Hematopoietic multipotent progenitor cell treated with erythropoietin and hydrocortisone succinate and interleukin-3 and kit ligand, for 8 days (in vitro differentiated cells): ENCODE measurements at places on chromosomes 5 and 9.
A peak's percentile ranks its signal among the peaks of the same experiment; 100 is the strongest.

- DNase-seq = no peak
Observed at GRCh38 chr5:135582099-135582781, 3.4 kb upstream of the CXCL14 start.

- DNase-seq = no peak
Observed at GRCh38 chr5:142166754-142167153, 58.2 kb downstream of the NDFIP1 start.

DNA sequence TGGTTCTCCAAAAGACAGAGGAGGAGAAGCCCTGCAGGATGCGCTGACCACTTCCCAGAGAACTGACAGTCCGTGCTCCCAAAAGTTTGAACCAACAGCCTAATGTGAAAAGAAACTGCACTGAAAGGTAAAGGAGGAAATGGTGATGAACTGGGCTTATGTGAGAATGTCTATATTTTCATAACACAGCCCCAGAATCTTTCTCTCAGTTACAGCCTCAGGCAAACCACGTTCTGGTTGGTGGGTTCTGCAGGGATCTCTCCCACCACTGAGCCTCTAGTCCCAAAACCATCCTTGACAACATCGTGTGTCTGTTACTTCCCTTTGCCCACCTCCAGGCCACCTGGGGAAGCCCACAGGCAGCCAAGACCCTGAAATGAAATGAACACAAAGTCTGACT, 23.9 kb downstream of the SPARC start:
- no peak for DNase-seq

DNA sequence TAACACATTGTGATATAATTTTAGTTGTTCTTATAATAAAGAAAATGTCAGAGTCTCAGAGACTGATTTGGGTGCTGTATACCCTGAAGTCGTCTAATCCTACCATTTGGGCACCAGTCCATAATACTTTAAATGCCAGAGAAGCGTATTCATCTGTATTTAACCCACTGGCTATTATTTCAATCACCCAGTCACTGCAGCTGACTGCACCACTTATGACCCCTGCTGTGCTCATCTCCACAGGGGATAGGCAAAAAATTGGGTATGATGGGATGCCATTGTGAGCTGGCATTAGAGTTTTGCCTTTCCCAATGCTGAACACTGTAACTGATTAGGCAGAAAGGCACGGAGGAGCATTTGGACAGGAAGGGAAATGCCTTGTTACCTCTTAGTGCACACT, 599.7 kb downstream of the CAAP1 start:
- DNase-seq = no peak

- DNase-seq = no peak
Observed at GRCh38 chr9:129868872-129869486, 33.7 kb downstream of the USP20 start.

DNA sequence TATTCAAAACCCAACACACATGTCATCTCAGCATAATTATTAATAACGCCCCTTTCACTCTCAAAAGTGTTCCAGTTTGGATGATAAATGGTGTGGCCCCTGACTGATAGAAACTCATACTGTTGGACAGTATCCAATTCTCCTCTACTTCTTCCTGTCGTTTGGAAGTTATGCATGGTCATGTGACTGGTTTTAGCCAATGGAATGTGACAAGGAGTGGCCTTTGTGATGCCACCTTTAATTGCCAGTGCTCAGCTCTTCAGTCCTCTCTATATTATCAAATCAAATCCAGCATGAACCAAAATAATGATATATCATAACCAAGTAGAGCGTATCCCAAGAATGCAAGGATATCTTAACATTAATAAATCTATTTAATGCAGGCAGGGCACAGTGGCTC, 117.8 kb upstream of the SPIN1 start:
- DNase-seq = no peak

DNA sequence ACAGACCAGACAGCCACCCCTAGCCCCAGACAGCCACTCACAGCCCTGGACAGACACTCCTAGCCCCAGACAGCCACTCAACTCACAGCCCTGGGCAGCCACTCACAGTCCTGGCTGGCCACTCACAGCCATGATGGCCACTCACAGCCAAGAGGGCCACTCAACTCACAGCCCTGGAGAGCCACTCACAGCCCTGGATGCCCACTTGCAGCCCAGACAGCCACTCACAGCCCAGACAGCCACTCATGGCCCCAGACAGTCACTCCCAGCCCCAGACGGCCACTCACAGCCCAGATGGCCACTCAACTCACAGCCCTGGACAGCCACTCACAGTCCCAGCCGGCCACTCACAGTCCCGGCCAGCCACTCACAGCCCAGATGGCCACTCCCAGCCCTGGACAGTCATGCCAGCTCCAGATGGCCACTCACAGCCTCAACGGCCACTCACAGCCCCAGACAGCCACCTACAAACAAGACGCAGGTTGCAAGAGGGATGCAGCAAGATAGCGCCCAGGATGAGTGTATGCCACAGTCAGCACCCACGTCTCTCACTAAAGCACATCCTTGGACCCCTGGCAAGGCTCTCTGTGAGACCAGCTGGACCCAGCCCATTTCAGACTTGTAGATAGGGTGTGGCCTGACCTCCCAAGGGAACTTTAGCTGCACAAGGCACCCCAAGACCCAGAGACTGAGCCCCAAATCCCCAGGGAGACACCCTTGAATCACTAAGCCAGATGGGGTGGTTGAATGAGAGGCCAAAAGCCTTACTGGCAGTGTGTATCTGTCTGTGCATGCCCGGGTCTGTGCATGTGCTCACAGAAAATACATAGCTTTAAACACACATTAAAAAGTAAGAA, 22.4 kb downstream of the ZDHHC11B start:
- no peak for DNase-seq

GRCh38 chr5:134494780-134495179, 30.7 kb upstream of the JADE2 start:
- no peak for DNase-seq

DNA sequence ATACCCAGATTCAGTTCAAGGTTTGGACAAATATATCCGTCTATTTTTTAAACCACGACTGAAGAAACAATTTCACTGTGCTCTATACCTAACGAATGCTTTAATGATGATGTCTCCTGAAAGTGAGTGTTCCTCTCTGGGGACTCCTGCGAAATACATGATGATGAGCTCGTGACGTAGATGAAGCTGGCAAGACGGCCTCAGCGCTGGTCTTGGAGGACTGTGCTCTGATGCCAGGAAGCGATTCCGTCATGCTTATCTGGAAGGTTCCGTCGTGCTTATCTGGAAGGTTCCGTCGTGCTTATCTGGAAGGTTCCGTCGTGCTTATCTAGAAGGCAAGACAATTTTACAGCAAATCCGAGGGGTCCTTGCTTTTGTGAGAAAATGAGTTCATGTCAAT, 250.8 kb upstream of the IRX2 start:
- no peak for DNase-seq

DNA sequence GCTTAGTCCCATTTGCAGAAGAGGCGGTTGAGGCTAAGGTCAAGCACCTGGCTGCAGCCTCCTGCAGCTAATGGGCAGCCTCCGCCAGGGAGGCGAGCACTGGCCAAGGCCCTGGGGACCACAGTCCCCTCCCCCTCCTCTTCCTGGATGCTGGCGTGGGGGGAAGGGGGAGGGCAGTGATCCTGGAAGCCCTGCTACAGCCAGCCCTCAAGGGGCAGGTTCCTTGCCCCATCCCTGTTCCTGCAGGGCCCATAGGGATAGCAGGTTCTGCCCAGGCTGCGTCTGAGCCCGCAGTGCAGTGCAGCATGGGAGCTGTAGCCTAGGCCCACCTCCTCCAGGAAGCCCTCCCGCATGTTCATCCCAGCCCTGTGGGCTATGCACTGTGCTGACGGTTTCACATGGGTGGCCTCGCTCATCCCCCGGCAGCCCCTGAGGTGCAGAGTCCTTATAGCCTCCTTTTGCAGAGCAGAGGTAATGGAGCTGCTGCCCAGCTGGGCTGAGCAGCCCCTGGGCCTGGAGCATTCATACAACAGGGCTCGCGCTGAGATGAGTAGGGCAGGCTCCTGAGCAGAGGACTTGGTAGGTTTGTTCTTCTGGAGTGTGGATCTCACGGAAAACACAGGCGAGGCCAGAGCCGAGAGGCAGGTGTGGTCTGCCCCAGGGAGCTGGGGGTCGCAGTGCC, 36.0 kb downstream of the KCNT1 start:
- DNase-seq = no peak

DNA sequence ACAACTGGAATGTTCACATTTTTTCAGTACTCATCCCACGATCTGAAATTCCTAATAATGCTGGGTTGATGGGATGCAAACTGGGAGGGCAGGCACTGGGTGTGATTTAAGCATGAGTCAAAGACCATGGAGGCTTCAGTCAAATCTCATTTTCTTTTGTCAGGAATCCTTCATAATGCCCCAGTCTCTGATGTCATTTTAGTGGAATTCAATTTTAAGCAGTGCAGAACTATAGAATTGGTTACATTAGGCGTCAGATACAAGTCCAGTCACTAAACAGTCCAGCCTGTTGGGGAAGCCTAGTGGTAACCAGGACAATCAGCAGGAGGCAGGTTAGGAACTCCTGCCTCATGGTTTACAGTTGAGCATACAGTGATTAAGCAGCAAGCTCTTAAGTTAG, 41.0 kb upstream of the TMEM215 start:
- DNase-seq = no peak

GRCh38 chr5:6775571-6775970, 62.3 kb downstream of the TENT4A start:
- no peak for DNase-seq

DNA sequence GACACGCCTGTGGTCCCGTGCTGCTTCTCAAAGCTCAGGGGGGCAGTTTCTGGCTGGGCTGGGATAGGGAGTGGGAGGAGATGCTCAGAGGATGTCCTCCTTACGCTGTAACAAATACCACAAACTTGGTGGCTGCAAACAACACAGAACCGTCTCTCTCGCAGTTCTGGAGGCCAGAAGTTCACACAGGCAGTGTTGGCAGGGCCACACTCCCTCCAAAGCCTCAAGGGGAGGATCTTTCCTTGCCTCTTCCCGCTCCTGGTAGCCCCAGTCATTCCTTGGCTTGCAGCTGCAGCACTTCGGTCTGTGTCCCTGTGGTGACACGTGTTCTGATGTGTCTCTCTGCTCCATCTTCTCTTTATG, 10.4 kb upstream of the ORM1 start:
- DNase-seq = no peak

GRCh38 chr9:93669958-93670207, 93.5 kb downstream of the PHF2 start:
- no peak for DNase-seq

- peak; percentile 44 for DNase-seq
Observed at GRCh38 chr9:6305954-6306563, 22.1 kb upstream of the TPD52L3 start.

DNA sequence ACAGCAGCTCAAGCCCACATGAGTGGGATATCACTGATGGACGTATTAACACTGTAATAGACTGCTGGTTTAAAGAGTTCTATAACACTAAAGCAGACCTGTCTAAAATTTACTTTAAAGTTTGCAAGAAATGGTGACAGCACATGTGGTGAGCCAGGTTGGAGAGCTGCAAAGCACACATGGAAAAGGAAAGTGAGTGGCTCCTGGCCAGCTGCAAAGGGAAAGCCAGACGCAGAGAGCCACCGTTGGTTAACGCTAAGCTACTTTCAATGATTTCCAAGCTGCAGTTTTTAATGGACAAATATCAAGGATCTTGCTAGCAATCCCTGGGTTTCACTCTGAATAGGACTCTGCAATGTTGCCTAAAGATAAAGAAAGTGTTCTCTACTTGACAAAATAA, 89.9 kb downstream of the CTNND2 start:
- no peak for DNase-seq

DNA sequence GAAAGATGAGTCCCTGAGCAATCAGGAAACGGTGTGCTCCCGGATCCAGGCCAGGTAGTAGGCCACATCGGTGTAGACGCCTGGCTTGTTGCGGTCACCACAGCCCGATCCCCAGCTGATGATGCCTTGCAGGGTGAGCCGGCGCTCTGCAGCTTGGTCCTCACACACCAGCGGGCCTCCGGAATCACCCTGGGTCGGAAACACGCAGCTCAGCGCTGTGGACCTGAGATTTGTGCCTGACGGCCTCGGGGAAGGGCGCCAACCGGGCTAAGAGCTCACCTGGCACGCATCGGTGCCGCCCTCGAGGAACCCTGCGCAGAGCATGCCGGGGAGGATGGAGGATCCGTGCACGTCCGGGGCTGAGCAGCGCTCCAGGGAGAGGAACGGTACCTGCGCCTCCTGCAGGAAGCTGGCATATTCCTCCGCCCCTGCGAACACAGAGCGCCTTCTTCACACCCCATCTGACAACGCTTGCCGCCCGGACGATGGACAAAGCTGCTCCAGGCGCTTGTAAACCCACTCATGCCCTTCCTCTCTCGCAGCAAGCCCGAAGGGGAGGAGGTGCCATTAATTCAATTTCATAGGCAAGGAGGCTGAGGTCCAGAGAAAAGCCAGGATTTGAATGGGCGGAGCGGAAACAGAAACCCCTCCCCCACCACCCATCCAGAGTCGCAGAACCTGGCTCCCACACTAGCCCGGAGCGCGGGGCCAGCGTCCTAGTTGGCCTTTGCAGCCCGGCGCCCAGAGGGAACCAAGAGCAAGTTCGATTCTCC, 2.0 kb upstream of the PFN3 start:
- peak; percentile 58 for DNase-seq

GRCh38 chr5:174159327-174160114, 114.0 kb downstream of the NSG2 start:
- DNase-seq = no peak

GRCh38 chr5:112684737-112685136, 52.9 kb upstream of the APC start:
- no peak for DNase-seq

DNA sequence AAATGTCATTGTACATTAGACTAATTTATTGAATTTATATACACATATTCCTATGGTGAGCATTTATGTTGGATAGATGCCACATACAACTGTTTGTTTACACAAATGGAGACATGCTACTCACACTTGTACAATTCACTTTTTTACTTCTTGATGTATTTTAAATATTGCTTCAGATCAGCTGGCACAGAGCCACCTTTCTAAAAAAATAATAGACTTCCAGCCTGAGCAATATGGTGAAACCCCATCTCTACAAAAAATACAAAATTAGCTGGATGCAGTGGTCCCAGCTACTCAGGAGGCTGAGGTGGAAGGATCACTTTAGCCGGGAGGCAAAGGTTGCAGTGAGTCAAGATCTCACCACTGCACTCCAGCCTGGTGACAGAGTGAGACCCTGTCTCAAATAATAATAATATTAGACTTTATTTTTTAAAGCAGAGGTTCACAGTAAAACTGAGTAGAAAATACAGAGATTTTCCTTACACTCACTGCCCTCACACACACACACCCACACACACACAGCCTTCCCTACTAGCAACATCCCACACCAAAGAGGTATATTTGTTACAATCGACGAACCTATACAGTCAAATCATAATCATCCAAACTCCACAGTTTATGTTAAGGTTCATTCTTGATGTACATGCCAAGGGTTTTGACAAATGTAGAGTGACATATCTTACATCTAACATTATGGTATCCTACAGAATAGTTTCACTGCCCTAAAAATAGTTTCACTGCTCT, 16.5 kb upstream of the ADRB2 start:
- DNase-seq = no peak

GRCh38 chr5:28734396-28734795, 1696.0 kb upstream of the CDH9 start:
- no peak for DNase-seq

- no peak for DNase-seq
Observed at GRCh38 chr9:76510041-76510440, 51.1 kb downstream of the GCNT1 start.
